ENCODE measurements at places on chromosomes 3 and 15.

DNA sequence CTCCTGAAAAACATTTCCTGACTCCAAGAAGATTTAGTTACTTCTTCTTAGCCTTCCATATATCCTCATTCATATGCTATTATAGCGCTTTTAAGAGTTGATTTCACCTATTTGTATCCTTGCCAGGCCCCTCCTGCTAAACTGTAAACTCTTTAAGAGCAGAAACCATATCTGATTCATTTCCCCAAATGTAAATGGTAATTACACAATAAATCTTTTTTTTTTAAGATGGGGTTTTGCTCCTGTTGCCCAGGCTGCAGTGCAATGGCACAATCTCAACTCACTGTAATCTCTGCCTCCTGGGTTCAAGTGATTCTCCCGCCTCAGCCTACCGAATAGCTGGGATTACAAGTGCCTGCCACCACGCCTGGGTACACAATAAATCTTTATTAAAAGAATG is 4.5 kb downstream of the DLEC1 start:
- DNase-seq: no peak

DNA sequence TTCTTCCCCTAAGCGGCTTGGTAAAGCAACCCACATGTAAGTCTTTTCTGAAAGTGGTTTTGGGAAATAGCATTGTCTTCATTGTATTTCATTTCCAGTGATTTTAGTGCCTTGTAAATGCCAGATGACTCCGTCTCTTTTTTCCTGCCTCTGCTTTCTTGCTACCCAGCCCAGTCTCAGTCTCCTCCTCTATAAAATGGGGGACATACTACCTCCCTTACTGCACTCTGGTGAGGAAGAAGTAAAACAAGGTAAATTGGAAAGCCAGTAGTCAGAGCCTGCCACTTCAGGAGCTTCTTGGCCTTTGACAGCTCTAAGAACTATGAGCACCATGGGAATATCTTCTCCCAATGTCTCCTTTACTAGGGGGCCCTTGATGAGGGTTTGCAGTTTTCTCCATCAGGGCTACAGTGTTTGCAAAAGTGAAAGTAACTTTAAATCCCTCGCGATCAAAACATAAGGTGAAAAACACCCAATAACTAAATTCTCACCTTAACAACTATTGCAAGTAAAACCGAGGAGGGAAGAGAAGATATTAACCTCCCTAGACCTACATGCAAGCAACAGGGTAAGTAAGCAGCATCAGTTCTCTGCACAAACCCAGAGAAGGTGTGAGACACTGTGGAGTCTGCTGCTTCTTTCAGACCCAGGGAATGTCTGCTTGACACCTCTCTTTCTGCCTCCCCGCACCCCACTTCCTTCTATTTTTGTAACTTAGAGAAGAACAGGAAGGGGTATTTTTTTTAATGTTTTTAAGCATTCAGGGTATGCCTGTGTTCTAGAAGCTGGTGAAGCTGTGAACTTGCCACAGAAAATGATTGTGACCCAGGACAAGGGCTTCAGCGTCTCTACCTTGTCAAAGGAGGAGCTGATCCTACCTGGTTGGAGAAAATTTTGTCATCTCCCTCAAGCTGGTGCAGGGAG is 159.1 kb upstream of the EOMES start:
- no peak for DNase-seq

GRCh38 chr3:112984485-112984884 is 6.3 kb upstream of the GTPBP8 start:
- no peak for DNase-seq

DNA sequence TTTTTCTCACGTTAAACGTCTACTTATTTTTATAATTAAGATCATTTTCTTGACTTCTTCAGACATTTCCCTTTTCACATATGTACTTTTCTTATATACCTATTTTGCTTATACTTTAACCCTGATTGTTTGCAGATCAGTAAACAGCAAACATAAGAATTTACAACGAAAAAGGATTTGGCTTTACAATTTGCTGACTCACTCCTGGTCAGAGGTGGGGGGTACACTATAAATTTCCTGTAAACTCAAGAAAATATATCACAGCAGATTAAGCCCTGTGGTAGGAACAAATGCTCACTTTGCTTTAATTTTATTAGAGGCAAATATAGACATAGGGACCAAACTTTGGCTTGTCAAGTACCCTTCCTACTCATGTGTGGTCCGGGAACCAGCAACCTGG is 185.0 kb downstream of the PLCL2 start:
- DNase-seq: no peak

GRCh38 chr15:69906256-69907185 is 191.2 kb downstream of the TLE3 start:
- peak; percentile 33 for DNase-seq

DNA sequence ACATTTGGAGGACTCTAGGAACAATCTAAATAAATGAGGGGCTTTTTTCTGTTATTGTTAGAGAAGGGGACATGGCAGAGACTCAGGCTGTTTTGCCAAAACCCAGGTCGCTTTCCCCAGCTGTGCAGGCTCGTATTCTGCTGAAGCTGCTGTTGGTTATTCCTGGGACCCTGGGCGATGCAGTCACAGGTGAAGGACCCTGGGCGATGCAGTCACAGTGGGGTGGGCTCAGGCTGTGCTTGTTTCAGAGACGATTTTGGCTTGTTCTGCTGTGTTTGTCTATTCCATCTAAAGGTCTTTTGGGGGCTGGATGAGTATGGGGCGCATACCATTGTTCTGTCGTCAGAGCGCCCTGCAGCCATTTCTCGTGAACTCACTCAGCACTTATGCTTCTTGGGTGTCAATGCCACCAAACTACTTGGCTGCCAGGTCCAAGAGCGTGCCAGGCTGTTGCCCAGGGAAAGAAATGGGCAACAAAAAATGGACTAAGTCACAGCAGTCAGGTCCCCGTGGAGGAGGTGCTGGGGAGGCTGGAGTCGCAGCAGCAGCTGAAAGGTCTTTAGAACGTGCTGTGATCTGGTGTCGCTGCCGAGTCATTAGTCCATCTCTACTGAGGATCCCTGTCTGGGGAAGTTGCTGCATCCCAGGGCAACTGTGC is 151.4 kb downstream of the CHDH start:
- no peak for DNase-seq

GRCh38 chr3:69250014-69250413 is 127.6 kb upstream of the LMOD3 start:
- no peak for DNase-seq

DNA sequence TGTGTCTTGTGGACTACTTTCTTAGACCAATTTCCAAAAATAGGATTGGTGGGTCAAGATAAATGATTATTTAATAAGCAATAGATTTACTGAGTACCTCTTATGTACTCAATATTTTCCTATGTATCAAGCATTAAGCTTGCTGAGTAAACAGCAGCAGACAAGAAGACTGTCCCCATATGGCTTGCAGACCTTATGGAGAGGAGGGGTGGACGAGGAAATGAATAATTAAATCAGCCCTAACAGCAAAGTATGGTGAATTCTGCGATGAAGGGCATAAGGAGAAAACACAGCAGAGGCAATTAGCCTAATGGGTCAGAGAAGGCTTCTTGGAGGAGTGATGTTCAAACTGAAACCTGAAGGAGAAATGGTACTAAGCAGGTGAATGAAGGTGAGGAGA is 45.1 kb downstream of the ACP3 start:
- no peak for DNase-seq

GRCh38 chr3:104101736-104102135 is 1265.0 kb upstream of the ALCAM start:
- DNase-seq: no peak

- no peak for DNase-seq
Observed at GRCh38 chr15:64460724-64461720, 644 bp downstream of the ZNF609 start.

GRCh38 chr15:49024840-49025239 is 21.4 kb downstream of the SECISBP2L start:
- DNase-seq: no peak

DNA sequence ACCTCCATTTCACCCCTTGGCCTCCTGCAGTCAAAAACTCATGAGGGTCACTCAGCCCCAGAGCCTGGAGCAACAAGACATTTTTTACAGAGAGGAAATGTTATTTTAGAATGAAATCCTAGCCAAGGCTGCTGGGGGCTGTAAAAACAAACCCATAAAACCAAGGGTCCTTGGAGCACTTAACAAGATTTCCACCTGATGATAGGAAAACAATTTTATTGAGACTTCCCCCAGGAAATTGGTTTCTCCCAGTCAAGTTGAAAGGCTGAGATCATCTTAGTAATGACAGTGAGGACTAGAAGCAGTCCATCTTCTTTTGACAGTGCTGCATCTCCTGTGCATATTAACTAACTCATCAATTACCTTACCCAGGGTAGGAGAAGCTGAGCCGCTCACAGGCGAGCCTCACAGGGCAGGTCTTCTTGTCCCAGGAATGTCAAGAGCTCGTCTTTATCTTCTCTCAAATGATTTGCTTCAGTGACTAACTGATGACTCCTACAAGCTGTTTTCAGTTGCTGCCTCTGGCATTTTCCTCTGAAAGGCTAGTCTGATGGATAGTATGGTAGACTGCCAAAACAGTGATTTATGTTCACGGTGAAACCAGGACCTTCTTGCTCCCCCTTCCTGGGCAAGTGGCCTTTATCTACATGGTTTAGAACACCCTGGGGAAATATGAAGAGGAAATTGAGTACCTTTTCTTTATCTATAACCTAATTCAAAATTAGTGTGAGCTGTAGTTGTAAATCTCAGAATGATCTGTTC is 34.6 kb upstream of the AEN start:
- no peak for DNase-seq

DNA sequence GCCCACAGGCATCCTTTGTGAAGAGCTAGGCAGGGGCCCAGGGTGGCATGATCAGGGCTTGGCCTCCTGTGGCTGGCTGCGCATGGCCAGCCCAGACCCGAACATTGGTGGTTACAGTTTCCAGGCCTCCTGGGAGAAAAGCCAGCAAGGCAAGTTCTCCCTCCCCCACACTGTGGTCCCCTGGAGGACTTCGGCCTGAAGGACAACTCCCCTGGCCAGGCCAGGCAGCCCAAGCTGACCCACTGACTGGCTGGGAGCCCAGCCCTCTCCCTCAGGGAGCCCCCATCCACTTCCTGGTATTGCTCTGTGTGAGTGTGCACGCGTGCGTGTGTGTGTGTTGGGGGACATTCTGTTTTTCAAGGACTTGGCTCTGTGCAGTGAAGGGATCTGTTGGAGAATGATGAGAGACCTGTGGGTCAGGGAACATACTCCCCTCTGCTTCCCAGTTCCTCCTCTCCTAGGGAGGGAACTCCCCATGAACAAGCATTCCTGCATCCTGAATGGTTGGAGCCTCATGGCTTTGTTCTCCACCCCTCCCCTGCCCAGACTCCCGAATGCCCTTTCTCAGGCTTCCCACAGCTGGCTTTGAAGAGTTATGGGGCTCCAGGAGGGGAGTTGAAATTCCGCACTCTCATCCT is 29.5 kb downstream of the CORO2B start:
- DNase-seq: peak; percentile 79

Data from cardiac septum (tissue), 1 donor.